Activated naive CD4-positive, alpha-beta T cell treated with anti-CD3 and anti-CD28 coated beads, Interleukin-2, amount 10 ng/mL, durations not matched to agents 5 hours and 36 hours (primary cell): ENCODE measurements at places on chromosomes 12 and 14. TPM values are rescaled to one million over a fixed set of nuclear protein-coding genes. Genes with fewer than 3 reads are reported as not detected.

Gene NKX2-8
- total RNA-seq, result not detected

Gene BCL2L14
- total RNA-seq, result 12.9 TPM

Gene FZD10
- not detected for total RNA-seq

Gene RBP5
- 0.48 TPM for total RNA-seq
